ENCODE measurements at places on chromosomes 12 and 14. TPM values are rescaled to one million over a fixed set of nuclear protein-coding genes. Genes with fewer than 3 reads are reported as not detected.

DNA sequence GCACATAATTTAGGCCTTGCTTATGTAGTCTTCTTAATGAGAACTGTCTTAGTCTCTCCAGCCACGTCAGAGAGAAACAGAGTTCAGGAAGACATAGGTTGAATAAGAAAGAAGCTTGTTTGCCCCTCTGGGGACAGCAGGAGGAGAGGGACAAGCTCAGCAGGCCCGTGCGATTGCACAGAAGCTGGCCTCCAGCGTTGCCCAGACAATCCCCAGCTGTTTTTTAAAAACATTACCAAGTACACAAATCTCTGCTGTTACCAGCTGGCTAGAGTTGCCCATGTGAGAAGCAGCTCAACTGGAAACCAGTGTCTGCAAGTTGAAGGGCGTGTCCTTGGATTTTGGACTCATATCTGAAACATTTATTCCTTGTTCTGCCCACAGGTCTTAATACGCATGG lies 232.6 kb downstream of the EFCAB11 start:
- no peak for DNase-seq

The CCDC59 gene
- 27.9 TPM for total RNA-seq

GRCh38 chr12:120886199-120887018 lies 17.7 kb downstream of the SPPL3 start:
- DNase-seq = no peak

DNA sequence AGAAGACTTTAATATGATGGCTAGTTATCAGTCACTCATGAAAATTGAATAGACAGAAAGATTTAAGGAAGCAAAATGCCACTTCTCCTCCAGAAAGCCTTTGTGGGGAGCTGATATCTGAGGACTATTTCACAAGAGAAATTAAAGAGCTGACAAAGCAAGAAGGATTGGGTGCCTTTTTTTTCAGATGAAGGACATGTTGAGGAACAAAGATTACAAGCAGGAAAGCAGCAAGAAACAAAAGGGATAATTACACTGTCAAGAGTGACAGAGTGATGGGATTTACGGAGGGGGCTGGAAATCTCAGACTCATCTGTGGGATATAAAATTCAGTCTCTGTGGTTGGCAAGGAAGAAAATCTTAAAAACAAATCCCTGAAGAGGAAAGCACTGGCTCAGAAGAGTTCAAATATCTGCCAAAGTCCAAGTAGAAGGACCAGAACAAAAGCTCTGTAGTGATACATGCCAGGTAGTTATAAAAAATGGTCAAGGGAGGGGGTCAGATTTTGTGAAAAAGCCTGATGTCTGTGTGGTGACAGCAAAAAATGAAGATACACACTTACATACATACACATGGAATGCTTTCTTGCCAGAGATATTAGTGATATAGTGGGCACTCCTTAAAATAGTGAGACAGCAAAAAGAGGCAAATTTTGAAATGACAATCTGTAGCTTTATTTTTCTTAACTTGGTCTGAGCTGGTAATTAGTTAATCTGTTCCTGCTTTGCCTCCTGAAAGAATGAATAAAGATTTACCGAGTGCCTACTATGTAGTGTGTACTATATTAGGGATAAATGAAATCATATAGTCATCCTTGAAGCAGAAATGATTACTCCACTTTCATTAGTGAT lies 62.9 kb downstream of the EPS8 start:
- DNase-seq = no peak

DNA sequence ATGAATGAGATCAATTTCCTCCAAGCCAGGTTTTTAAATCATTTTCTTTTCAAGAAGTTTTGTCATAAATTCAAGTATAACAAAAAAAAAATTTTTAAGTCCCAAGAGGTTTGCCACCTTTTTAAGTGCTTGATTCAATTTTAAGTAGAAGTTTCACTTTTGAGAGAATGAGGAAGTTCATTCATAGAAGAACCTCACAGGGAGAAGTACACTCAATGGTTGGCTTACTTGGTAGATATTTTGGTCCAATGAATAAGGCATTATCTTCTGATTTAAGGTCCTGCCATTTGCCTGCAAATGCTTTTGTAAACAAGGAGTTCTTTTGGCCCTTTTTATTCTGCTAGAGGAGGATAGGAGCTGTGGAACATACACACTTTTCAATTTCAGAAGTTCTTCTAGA lies 96.7 kb upstream of the NOVA1 start:
- DNase-seq = no peak

- DNase-seq = no peak
Observed at GRCh38 chr12:59030415-59030814, 110.1 kb upstream of the LRIG3 start.

The MANSC4 gene
- total RNA-seq = not detected

The FAM90A1 gene
- 0.30 TPM for total RNA-seq

The PTGER2 gene
- 0.60 TPM for total RNA-seq

The CLEC9A gene
- not detected for total RNA-seq

DNA sequence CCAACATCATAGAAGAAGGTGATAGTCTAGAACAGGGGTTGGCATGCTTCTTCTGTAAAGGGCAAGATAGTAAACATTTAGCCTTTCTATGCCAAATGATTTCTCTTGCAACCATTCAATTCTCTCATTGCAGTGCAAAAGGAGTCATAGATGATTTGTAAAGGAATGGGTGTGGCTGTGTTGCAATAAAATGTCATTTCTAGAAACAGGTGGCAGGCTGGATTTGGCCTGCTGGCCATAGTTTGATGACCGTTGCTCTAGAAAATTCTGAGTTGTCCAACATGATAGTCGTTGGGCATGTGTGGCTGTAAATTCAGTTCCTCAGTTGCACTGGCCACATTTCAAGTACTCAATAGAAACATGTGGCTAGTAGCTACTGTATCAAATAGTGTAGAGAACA lies 21.7 kb downstream of the SMCO2 start:
- DNase-seq = no peak

GRCh38 chr12:53210843-53211242 lies 3.8 kb upstream of the ITGB7 start:
- no peak for DNase-seq

The IL31 gene
- total RNA-seq = not detected

GRCh38 chr14:98916476-98916875 lies 355.5 kb downstream of the BCL11B start:
- no peak for DNase-seq
